ENCODE measurements at places on chromosomes 2 and 18. TPM values are rescaled to one million over a fixed set of nuclear protein-coding genes. Genes with fewer than 3 reads are reported as not detected.

DNA sequence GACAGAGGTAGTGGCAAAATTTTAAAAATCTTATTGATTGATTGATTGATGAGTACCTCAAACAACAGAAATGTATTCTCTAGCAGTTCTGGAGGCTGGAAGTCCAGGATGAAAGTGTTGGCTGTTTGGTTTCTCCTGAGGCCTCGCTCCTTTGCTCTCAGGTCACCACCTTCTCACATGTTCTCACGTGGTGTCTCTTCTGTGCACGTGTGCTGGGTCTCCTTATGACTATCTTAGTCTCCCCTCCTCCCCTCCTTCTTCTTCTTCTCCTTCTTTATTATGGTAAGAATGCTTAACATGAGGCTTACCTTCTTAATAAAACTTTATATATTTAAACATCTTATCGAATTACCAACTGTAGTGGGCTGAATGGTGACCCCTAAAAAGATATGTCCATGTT lies 446.0 kb upstream of the SPHKAP start:
- no peak for DNase-seq

The PARD6G gene
- polyA plus RNA-seq: 9.6 TPM

The ADD2 gene
- polyA plus RNA-seq: 0.12 TPM

DNA sequence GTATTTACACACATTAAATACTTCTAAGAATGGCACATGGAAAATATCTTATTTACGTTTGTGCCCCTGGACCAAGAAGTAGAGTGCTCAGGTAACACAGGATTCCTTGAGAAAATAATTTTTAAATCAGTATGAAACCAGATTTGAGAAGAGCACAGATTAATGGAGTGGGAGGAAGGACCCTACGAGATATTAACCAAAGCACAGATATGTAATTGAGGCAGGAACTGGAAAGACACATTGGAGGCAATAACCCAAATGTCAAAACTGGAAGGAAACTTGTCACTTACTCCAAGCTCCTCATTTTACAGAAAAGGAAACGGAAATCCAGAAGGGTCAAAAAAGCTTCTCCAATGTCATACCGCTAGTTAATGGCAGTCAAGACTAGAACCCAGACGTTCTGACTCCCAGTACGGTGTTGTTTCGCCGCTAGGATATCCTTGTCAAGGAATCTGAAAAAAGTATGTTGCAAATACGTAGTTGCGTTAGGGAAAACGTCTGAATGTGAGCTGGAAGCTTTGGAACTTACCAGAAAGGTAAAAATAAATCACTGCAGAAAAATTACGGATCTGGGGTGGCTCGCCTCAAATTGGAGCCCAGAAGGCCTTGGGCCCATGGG lies 634 bp downstream of the MTIF2 start:
- DNase-seq: no peak

DNA sequence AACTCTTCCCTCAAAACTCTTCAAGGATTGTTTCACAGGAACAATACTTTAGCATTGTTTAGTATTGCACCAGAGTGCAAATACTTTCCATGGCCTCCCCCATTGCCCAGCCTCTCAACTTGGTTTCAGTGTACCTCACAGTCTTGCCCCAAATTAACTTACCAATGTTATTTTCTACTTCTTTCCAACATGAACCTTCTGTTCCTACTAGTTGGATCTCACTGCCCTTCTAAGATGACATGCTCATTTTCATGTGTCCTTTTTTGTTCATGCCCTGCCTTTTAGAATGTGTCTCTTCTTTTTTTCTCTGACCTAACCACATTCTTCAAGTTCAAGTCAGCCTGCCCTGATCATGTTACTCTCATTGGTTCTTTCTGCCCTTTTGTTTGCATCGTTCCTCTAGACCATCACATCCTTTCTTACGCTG lies 4.1 kb downstream of the SPATS2L start:
- no peak for DNase-seq

GRCh38 chr2:2669316-2669715 lies 338.2 kb upstream of the MYT1L start:
- no peak for DNase-seq
